ENCODE measurements at places on chromosomes 1 and 21. TPM values are rescaled to one million over a fixed set of nuclear protein-coding genes. Genes with fewer than 3 reads are reported as not detected.

GRCh38 chr21:35427320-35428000, 378.4 kb upstream of the RUNX1 start:
- H3K36me3 ChIP-seq = no peaks in the 10 kb centered on the region
- no peak overlapping the region for H3K27ac ChIP-seq
- no peak for DNase-seq
- peaks cover 6% of the 10 kb centered on the region for H3K27me3 ChIP-seq

DNA sequence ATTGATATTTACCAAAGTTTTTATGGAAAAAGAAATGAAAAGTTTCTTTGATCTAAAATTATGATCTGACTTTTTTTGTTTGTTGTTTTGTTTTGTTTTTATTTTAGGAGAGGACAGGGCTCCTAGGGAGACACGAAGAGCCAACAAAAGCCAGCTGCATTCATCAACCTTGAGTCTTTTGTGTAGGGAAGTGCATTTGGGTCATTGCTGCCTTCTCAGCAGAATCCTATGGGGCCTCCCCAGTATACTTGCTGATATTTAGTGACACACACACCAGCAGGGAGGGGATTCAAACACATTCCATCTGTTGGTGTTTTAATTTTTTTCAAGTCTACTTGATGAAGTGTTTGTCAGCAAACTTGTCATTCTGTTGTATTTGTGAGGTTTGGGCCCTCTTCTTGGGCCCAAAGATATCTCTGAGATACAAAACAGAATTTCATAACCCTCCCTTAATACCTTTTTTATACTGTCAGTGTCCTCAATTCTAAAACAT, 203.5 kb downstream of the NTNG1 start:
- no peaks in the 10 kb centered on the region for H3K36me3 ChIP-seq
- no peak for DNase-seq
- H3K4me1 ChIP-seq = no peaks in the 10 kb centered on the region
- H3K27ac ChIP-seq = no peak overlapping the region

- H3K27me3 ChIP-seq = no peaks in the 10 kb centered on the region
- no peak for DNase-seq
- H3K4me1 ChIP-seq = peaks cover 51% of the 10 kb centered on the region
- H3K27ac ChIP-seq = peak overlapping the region; percentile 5
- no peaks in the 10 kb centered on the region for H3K36me3 ChIP-seq
- no peak overlapping the region for H3K4me3 ChIP-seq
These were observed 241.8 kb upstream of the IRF2BP2 start for GRCh38 chr1:234851450-234852438.

CELA3B gene
- not detected for total RNA-seq

TINAGL1 gene
- total RNA-seq = not detected

SPRR3 gene
- not detected for total RNA-seq

DNA sequence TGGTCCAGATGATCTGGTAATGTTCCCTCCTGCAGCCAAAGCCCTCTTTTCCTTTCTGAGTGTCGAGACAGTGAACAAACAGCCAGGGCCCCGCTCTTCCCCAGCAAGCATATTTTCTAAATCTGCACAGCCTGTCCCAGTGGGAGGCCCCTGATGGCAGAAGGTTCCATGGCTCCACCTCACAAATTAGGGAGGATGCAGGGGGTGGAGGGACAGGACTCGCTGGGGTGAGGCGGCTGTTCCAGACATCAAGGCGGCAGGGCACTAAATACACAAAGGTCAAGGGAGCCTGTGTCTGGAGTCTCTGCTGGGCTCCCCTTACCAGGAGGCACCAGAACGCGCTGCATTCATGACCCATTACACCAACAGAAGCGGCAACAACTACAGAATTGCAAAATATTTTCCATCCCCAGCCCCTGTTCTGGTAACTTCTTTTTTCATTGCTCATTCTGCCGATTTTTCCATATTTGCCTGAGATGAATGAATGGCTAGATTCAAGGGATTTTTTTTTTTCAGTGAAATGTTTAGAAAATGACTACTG, 27.0 kb upstream of the PRELP start:
- H3K4me1 ChIP-seq = no peaks in the 10 kb centered on the region
- no peak overlapping the region for H3K4me3 ChIP-seq
- H3K27ac ChIP-seq = no peak overlapping the region

GRCh38 chr1:209260136-209260535, 323.4 kb upstream of the CAMK1G start:
- no peak overlapping the region for H3K4me3 ChIP-seq
- H3K4me1 ChIP-seq = no peaks in the 10 kb centered on the region
- H3K27ac ChIP-seq = no peak overlapping the region
- DNase-seq = no peak

KLHL21 gene
- 17.3 TPM for total RNA-seq

DNA sequence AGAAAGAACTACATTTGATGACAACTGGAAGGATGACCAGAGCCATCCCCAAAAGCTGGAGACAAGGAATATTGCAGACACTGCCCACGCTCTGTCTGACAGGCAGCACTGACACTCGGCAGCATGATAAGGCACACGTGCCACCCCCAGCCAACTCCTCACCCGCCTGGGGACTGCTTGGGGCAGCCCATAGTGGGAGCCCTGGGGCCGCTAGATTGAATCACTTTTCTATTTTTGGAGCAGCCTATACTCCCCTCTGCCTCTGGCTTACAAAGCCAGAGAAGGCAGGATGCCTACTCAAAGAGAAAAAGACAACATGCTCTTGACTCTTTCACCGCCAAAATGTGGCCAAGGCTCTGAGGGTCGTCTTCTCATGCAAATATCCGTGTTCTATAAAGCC, 1.3 kb downstream of the SMG5 start:
- peak; percentile 49 for DNase-seq
- H3K4me3 ChIP-seq = peak overlapping the region; percentile 97
- H3K27me3 ChIP-seq = no peaks in the 10 kb centered on the region
- peaks cover 38% of the 10 kb centered on the region for H3K4me1 ChIP-seq
- H3K36me3 ChIP-seq = peaks cover 32% of the 10 kb centered on the region
- H3K27ac ChIP-seq = peak overlapping the region; percentile 94

FLG2 gene
- total RNA-seq = not detected

IVL gene
- not detected for total RNA-seq

LCE1B gene
- total RNA-seq = not detected

GRCh38 chr1:201264072-201264471, 19.2 kb upstream of the PKP1 start:
- H3K4me1 ChIP-seq = peaks cover 2% of the 10 kb centered on the region
- peaks cover 28% of the 10 kb centered on the region for H3K27me3 ChIP-seq
- no peak for DNase-seq

- no peaks in the 10 kb centered on the region for H3K36me3 ChIP-seq
- no peaks in the 10 kb centered on the region for H3K4me1 ChIP-seq
- no peak overlapping the region for H3K27ac ChIP-seq
- no peak for DNase-seq
- no peak overlapping the region for H3K4me3 ChIP-seq
- H3K27me3 ChIP-seq = peaks cover 2% of the 10 kb centered on the region
These were observed 595.9 kb downstream of the AJAP1 start for GRCh38 chr1:5250336-5250735.

- DNase-seq = no peak
- no peaks in the 10 kb centered on the region for H3K4me1 ChIP-seq
- H3K36me3 ChIP-seq = no peaks in the 10 kb centered on the region
These were observed 236.3 kb upstream of the KCNK2 start for GRCh38 chr1:214846276-214846675.

RHCE gene
- total RNA-seq = 0.17 TPM
